ENCODE measurements at places on chromosomes 16 and 17.

DNA sequence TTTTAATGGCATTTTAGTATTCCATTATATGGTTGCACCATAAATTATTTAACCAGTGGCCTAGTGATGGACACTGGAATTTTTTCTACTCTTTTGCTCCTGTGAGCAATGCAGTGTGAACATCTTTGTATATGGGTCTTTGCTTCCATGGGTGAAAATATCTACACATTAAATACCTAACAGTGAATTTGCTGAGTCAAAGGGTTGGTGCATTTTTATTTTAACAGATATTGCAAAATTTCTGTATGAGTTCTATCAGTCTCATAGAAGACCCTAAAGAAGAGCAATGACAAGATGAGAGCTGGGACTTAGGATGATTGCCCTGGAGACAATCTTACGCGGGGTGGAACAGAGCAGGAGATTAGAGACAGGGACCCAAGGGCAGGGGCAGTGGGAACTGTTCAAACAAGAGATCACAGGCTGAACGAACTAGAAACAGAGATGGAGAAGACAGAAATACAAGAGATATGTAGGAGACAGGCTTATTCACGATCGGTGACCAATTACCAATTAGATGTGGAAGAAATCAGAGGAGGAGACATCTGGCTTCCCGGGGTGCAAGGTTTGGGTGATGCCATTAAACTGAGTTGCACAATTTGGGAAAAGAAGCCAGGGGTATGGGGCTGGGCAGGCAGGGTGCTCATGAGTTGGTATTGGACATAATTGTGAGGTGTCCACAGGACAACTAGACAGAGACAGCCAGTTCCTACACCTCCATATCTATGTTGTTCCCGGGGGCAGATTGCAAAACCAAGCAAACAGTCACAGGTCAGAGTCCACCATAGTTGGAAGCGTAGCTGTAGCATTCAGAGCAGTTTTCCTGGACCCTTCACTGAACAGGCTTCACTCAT lies 39.9 kb upstream of the LONP2 start:
- no peak for DNase-seq

GRCh38 chr16:71915350-71915749 lies 20.0 kb downstream of the IST1 start:
- no peak for DNase-seq

DNA sequence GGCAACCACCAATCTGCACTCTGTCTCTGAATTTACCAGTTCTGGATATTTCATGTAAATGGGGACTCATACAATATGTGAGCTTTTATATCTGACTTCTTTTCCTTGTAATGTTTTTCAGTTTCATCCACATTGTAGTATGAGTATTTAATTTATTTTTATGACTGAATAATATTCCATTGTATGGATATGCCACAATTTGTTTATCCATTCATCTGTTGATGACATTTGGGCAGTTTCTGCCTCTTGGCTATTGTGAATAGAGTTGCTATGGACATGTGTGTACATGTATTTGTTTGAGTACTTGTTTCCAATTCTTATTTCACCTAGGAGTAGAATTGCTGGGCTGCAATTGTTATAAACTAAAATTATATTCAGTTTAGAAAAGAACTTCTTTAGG lies 126.9 kb downstream of the MRTFB start:
- no peak for DNase-seq

DNA sequence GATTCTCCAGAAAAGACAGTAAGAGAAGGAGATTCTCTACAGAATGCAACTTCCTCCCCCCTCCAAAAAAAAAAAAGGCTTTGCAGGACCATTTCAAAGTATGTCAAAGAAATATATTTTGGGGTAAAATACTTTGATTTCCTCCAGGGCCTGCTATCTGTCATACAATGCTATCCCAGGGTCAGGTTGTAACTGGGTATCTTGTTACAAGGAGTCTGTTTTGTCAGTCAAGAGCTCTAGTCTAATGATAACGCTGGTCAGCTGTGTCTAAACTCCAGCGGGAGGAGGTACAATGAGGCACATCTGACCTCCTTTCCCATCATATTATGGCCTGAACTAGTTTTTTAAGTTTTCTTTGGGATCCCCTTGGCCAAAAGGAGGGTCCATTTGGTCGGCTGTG lies 408.4 kb upstream of the CDH5 start:
- no peak for DNase-seq

DNA sequence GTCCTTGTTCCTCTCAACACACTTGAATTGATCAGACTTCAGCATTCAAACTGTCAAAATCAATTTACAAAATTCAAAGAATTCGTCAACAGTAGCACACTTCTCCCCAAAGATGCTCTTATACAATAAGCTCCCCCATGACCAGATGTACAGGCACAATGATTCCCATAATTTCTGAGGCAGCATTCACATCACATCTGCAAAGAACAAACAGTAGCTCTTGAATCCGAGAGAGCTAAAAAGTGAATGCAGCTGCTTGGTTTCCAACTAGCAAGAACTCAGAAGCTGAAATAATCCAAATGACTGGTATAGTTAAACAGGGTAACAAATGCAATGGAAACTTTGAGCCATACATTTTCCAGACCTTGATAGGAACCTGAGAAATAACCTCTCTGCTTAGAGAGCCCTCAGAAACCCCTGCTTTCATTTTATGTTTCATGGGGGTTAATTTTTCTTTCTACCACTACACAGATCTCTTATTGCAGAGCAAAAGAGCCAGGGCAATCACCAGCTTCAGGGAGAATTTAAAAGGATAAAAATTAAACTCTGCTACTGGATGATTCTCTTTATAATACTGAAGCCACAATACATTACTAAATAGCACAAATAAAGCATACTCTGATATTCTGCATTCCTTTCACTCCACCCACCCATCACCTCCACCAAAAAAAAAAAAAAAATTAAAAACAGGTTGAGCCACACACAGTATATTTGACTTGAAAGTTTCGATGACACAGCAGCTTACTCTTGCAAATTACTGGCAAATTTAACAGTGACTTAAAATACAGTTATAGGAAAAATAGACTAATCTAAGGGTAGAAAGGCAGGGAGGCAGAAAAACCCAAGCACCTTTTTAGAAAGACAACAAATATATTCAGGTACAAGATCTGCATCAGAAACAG lies 23.1 kb upstream of the TMEM97 start:
- no peak for DNase-seq

- DNase-seq = no peak
Measured at GRCh38 chr17:31493656-31494155, 102.2 kb downstream of the RAB11FIP4 start.

DNA sequence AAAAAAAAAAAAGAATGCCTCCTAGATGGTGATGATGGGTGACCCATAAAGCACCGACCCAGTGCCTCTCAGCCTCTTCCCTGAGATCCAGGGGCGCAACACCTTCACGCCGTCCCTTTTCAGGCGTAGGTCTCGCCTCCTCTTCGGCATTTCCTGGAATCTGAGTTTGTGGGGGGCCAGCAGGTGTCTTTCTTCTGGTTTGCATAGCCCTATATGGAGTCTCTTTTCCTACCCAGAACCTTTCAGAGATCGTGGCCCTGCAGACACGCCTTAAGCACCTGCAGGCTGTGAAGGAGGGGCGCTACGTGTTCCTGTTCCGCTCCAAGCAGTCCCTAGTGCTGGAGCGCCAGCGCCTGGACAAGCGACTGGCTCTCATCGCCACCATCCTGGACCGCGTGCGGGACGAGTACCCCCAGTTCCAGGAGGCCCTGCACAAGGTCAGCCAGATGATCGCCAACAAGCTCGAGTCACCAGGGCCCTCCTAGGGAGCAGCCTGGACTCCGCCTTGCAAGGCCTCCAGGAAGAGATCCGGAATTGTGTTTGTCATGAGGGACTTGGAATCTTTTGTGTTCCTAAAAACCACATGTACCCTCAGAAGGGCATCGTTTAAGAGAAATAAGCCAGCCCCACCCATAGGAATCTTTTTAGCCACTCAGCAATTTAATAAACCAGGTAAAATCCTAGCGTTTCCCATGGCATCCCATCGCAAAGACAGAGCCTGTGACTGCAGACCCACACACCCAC lies 1.9 kb upstream of the GAA start:
- DNase-seq = no peak

DNA sequence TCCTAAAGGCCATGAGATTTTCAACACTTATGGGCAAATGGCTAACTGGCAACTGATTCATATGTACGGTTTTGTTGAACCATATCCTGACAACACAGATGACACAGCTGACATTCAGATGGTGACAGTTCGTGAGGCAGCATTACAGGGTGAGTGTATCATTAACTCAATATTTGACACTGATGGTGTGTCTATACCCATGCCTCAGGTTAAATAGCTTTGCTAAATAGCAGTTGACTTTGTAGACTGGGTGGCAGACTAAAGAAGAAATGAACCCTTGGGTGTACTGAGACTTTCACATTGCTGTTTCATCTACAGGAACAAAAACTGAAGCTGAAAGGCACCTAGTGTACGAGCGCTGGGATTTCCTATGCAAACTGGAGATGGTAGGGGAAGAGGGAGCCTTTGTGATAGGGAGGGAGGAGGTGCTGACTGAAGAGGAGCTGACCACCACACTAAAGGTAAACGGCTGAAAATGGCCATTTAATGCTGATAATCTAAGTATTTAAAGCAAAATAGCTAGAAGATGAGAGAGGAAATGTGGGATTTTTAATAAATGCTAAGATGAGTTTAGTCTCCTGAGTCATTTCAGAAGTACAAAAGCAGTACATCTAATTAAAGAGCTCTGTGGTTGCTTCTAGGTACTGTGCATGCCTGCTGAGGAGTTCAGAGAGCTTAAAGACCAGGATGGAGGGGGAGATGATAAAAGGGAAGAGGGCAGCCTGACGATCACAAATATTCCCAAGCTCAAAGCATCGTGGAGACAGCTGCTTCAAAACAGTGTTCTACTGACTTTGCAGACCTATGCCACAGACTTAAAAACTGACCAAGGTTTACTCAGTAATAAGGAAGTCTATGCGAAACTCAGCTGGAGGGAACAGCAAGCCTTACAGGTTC lies 3.0 kb downstream of the SETD6 start:
- no peak for DNase-seq

Measured in NCI-H2227 treated with DMSO at 0.1 percent for 48 hours (cell line).